Hematopoietic multipotent progenitor cell treated with erythropoietin and hydrocortisone succinate and interleukin-3 and kit ligand, for 17 days (in vitro differentiated cells): ENCODE measurements at places on chromosomes 1 and 21.

- DNase-seq = no peak
Observed at GRCh38 chr1:25641931-25642573, 25.5 kb downstream of the MAN1C1 start.

GRCh38 chr1:245751116-245751515 lies 596.3 kb downstream of the KIF26B start:
- no peak for DNase-seq

DNA sequence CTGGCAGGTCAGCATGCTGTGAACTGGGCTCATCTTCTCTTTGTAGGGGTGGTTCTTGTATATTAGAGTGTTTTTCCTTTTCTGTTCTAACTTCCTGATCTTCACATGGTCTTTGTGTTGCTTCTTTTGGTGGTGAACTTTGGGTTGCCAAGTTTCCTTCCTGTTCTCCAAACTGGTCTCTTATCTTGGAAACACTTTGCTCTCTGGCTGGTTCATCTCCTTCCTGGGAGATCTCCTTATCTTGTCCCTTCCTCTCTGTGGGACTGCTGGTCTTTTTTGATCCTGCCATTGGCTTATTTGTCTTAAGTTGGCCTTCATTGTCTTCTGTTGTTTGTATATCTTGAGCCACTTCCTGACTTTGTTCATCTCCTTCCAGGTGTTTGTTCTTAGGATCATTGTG lies 2.1 kb downstream of the TCHHL1 start:
- no peak for DNase-seq

GRCh38 chr1:235566084-235566483 lies 61.8 kb upstream of the B3GALNT2 start:
- no peak for DNase-seq

DNA sequence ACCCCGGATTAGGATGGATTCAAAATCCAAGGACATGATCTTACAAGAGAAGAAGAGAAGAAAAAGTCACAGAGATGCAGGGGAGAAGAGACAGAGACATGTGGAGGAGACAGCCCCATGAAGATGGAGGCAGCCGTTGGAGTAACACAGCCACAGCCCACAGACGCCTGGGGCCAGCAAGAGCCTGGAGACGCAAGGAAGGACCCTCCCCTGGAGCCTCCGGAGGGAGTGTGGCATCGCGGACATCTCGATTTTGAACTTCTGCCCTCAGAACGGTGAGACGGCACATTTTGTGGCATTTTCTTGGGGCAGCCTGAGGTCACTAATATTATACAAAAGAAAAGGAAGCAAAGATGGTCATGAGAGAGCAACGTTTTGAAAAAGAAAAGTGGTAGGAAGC lies 28.8 kb downstream of the ABCG1 start:
- no peak for DNase-seq
